ENCODE measurements at places on chromosomes 7 and 10.

- DNase-seq = no peak
These were observed 32.6 kb downstream of the DUSP5 start for GRCh38 chr10:110530131-110530831.

GRCh38 chr10:36091007-36091406 lies 448.9 kb upstream of the FZD8 start:
- no peak for DNase-seq

GRCh38 chr10:92567952-92568600 lies 5.8 kb downstream of the IDE start:
- no peak for DNase-seq

GRCh38 chr7:16121876-16122390 lies 299.4 kb downstream of the CRPPA start:
- no peak for DNase-seq

GRCh38 chr7:84510505-84510904 lies 315.9 kb upstream of the SEMA3A start:
- no peak for DNase-seq

DNA sequence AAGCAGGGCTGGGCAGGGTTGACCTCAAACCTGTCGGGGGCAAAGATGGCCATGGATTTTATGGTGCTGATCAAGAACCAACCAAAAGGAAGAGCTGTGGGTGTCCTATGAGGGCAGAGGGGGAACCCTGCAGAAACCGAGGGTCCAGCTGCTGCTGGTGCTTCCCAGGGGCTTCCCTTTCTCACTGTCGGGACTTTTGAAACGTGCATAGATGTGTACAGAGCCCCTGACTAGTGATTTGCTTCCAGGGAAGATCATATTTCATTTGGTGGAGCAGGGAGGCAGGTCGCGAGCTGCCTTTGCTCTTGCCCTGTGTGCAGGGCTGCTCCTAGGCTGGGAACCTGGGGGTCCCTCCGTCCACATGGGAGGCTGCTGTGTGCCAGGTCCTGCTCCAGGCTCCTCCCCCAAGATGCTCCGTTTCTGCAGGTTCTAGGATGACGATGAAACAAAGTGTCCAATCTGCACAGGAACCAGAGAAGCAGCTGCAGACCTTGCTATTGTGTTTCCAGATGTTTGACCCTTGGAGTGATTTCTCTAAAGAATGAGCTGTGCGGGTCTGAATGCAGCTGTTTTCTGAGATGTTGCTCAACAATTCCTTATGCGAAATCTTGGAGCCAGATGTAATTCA lies 9.4 kb upstream of the INPP5A start:
- peak; percentile 97 for DNase-seq

DNA sequence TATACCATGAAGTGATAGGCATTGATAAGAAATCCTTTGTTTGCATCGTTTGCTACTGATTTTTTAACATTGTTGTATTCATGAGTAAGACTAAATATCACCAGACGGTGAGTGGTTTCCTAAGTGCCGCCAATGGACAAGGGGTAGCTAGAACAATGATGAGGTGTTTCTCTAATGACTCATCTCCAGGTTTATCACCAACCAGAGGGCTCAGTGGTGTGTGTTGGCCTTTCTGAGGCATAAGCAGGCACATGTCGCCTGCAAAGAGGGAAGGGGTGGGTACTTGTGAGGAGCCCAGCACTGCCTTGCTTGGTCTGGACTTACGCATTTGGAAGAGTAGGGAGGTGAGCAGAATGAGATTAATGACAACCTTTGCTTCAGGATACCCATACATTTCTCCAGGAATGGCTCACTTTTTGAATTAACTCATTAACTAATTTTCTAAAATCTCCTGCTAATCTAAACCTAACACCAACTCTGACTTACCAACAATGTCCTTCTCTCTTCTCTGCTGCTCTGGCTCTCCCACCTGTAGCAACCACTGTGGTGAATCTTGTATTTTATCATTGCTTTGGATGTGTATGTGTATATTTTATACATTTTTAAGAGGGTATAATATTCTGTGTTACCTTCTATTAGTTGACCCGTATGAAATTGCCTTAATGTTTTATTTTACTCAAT lies 722.6 kb downstream of the GRID1 start:
- DNase-seq = no peak

- no peak for DNase-seq
These were observed 96.2 kb downstream of the C10orf105 start for GRCh38 chr10:71623098-71623985.

DNA sequence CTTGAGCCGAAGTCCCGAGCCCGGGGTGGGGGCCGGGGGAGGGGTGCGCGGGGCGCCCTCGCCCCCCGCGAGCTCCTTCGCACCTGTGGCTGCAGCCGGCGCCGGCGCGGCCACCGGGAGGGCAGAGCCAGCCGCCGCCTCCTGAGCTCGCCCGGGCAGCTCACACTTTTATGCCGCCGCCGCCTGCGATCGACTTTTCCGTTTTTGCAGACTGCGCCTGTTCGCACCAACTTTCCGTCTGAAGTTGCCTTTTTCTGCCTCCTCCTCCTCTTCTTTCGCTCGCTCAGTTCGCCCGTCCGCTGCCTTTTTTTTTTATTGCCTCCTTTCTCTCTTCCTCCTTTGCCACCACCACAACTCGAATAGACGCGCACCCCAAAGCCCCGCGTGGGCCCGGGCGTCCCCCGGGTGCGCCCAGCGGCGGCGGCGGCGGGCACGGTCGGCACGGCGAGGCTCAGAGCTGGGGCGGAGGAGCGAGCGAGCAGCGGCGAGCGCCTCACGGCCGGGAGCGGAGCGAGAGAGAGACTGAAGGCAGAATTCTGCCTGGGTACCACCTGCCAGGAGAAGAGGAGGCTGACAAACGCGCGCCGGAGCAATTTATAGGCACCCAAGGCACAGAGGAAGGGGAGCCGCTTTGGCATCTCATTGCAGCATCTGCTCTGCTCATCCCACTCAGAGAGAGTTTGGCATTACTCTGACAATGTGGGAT lies at the start of gene C1QL3:
Gene C1QL3, minus strand, starts transcription at position 569 of the 706 bp plus-strand sequence. CDS start 814 bp downstream, outside the sequence.
- peak; percentile 33 for DNase-seq

- no peak for DNase-seq
These were observed 21.0 kb upstream of the MYL7 start for GRCh38 chr7:44162179-44162578.

GRCh38 chr7:6153646-6154541 lies 118.5 kb downstream of the CYTH3 start:
- no peak for DNase-seq

DNA sequence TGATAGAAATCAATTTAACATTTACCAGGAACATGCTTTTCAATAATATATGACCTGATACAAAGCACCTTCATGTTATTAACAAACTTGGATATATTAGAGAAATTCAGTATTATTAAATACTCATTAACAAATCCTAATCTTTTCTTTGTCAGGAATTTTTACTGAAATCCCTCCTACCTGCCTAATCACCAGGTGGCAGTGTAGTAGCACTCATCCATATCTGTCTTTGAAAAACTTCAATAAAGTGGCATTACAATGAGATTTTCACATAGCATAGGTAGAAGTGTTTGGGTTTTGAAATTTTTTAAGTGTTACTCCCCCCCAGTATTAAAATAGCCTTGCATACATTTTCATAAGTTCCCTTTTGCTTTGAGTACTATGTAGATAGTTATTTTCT lies 1246.6 kb upstream of the LRRN3 start:
- peak; percentile 32 for DNase-seq

- DNase-seq = no peak
These were observed 249.1 kb downstream of the KCND2 start for GRCh38 chr7:120521761-120522737.

GRCh38 chr10:15877836-15878576 lies 17.7 kb upstream of the MINDY3 start:
- DNase-seq = no peak

DNA sequence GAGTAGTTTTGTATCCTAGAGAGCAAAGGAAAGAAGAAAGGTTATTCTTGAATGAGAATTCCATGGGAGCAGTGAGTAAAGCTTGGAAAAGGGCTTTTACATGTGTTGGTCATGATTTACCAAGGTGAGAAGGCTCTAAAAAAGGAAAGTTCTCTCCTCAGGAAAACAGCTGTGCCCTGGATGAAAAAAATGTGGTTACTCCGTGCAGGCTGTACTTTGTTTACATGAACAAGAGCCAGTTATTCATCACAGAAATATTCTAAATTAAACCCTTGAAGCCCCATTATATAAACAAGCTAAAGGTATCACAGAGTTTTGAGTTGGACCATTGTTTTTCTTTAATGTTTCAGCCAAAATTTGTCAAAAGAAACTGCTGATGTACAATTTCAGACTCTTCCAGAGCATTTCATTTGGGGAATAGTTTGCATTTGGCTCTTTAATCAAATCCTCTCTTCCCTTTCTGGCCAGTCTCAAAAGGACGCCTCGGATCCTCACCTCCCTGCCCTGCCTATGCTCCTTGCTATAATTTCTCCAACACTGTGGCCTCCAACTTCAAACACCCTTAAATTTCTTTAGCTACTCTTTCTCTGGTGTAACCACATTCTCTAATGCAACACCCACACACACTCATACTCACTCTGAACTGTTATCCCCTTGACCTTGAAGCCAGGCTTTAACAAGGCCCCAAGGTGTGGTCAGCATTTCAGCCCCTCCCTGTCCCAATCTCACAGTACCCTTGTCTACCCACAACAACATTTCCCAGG lies 47.4 kb downstream of the AFAP1L2 start:
- DNase-seq = peak; percentile 45

DNA sequence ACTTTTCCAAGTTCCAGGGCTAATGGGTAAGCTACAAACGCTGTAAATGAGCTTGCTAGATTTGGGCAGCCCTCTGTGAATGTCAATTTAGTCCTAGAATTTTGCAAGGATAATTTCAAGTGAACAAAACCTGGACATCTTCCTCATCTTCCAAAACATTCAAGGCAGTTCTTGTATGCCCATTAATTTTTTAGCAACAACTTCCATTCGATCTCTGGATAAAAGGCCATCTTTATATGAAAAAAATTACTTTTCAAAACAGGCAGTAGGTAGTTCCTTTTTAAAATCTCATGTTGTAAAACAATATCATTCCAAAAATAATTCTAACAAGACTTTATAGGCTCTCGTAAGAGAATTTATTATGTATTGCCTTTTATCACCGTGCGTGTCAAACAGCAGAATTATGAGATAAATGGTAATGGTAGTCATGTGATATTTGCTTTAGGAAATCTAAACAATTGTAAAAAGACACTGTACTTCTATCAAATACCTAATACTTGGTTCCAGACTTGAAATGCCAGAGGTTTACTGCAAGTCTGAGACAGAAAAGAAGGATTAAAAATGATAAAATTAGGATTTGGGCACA lies 143.7 kb upstream of the NRP1 start:
- no peak for DNase-seq

- no peak for DNase-seq
These were observed 56.3 kb downstream of the CAMK1D start for GRCh38 chr10:12405342-12406320.

- DNase-seq = no peak
These were observed 53.1 kb upstream of the OSBPL3 start for GRCh38 chr7:25032774-25033743.

GRCh38 chr10:52092390-52092789 lies 221.7 kb upstream of the DKK1 start:
- DNase-seq = no peak

DNA sequence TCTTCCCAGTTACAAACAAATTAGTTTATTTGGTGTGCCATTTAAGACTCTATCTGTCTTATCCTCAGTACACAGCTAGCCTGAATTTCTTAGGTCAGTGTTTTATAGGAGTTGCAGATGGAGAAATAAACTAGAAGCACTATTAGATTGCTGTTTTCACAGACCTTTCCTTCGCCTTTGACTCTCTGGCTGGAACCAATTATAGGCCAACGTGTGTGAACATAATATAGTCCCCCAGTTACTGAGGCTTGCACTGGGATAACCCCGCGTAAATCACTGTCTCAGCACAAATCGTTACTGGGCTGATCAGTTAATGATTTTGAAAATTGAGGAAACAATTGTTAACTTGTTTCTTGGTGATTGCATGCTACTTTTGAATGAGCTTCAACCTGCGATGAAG lies 233.4 kb downstream of the GFRA1 start:
- DNase-seq = no peak

DNA sequence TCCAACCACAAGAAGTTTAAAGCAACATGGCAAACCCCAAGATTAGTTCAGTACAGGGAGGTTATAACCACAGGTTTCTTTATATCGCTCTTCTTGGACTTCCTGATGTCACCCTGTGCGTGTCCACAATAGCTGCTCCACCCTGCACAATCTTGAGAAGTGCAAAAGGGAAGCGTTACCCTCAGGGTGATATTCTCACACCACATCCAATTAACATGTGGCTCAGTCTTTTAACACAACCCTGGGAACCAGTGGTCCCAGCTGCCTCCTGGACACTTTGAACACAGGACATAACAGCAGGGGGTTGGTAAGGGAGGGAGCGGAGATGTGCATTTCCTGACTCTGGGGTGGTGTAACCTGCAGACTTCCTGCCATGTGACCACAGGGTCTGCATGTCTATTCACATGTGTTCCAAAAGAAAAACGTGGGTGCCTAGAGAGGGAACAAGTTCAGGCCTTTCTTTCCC lies 64.6 kb downstream of the GSAP start:
- no peak for DNase-seq

- no peak for DNase-seq
These were observed 143.1 kb downstream of the WDR37 start for GRCh38 chr10:1199345-1199673.

DNA sequence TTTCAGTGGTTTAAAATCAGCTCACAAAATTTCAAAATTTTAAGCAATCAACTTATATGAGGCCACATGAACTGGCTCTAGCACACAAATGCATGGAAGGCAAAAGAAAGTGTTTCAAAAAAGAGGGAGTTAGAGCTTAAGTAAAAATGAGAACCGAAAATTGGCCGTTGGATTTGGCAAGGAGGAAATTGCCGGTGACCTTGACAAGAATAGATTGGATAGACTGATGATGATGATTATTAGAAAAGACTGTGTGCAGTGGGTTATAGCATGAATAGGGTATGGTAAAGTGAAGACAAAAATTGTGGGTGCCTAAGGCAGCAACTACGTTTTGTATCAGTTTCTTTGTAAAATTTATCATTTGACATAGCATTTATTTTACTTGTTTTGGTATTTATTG lies 175.7 kb downstream of the SEMA3D start:
- no peak for DNase-seq

DNA sequence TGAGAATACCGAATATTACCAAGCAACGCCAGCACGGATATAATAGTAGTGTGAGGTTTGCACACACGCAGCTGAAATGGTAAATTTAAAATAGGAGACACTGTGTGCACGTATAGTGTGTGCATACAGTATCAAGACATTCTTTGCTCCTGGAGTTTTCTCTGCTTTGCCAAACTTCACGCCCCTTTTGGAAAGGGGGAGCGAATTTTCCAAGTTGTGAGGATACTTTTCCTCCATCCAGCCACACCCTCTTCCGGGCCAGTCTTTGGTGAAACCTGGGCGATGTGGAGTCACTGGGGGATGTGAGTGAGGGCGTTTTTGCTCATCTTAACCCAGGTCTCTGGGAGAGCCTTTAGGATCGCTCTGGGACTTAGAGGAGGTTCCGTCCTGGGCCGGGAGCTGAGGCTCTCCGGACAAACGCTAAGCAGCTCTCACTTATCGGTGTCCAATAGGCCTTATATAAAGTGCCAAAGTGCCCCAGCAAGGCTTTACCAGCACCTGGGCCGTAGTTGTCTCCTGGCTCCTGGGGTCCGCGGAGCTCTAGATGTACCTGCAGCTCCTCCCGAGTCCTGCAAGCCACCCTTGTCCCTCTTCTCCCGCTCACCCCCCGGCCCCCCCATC lies 160.0 kb upstream of the MKI67 start:
- peak; percentile 94 for DNase-seq
